GM12892 (cell line): ENCODE measurements at places on chromosomes 11 and 22.

- no peak for DNase-seq
These were observed 52.3 kb downstream of the GAB4 start for GRCh38 chr22:16955678-16956210.

GRCh38 chr11:36352922-36353321, 56.8 kb downstream of the PRR5L start:
- DNase-seq, result no peak

- no peak for DNase-seq
These were observed 20.7 kb downstream of the TMEM41B start for GRCh38 chr11:9293646-9294045.

DNA sequence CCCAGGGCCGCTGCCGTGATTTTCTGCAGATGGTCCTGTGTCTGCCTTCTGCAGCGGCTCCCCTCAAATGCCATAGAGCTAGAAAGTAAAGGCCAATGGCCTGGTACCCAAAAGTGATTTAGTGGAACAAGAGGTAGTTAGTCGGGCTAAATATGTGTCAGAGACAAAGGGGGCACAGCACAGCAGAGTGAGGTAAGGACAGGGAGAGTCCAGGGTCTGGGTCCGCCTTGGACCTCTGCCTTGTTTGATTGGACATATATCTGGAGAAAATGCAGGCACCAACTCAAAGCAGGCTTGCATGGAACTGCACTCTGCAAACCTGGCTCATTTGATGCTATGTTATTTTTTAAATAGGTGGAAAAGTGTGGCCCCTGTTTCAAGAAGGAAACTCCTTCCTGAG, 249.6 kb upstream of the B3GAT1 start:
- no peak for DNase-seq

- no peak for DNase-seq
These were observed 3.6 kb downstream of the NRXN2 start for GRCh38 chr11:64719406-64719805.

DNA sequence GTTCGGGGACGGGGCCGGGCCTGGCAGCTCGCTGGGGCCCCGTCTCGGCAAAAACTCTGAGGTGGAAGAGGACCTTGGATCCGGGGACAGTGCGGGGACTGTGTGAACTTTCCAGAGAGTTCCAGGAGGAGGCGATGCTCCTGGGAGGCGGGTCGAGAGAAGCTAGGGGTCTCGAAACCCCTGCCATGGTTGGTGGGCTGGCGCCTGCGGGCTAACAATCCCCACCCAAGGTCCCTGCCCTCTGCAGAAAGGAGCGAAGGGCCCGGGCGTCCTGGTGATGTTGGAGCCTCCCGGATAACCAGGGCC, 4.7 kb upstream of the GRK2 start:
- DNase-seq, result no peak

- no peak for DNase-seq
These were observed 77.3 kb upstream of the HORMAD2 start for GRCh38 chr22:30002861-30003486.

DNA sequence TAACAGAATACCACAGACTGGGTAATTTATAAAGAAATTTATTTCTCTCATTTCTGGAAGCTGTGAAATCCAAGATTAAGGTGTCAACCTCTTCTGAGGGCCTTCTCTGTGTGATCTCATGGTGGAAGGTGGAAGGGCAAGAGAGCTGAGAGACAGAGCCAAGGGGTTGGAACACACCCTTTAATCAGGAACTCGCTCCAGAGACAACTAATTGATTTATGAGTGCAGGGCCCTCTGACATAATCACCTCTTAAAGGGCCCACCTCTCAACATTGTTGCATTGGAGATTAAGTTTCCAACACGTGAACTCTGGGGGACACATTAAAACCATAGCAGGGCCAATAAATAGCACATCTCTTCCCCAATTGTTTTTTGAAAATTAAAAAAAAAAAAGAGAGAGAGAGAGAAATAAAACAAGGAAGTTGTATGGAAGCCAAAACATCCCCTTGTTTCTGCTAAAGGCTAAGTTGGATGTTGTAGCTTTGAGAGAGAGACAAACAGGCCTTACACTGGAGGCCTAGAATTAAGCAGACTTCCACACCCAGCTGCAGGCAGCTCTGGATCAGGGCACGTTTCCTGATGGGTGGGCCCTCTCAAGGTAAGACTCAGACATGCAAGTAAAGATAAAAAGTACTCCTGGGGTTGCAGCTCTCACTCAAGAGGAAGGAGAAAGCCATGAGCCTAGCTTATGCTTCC, 64.1 kb upstream of the BIRC3 start:
- no peak for DNase-seq

DNA sequence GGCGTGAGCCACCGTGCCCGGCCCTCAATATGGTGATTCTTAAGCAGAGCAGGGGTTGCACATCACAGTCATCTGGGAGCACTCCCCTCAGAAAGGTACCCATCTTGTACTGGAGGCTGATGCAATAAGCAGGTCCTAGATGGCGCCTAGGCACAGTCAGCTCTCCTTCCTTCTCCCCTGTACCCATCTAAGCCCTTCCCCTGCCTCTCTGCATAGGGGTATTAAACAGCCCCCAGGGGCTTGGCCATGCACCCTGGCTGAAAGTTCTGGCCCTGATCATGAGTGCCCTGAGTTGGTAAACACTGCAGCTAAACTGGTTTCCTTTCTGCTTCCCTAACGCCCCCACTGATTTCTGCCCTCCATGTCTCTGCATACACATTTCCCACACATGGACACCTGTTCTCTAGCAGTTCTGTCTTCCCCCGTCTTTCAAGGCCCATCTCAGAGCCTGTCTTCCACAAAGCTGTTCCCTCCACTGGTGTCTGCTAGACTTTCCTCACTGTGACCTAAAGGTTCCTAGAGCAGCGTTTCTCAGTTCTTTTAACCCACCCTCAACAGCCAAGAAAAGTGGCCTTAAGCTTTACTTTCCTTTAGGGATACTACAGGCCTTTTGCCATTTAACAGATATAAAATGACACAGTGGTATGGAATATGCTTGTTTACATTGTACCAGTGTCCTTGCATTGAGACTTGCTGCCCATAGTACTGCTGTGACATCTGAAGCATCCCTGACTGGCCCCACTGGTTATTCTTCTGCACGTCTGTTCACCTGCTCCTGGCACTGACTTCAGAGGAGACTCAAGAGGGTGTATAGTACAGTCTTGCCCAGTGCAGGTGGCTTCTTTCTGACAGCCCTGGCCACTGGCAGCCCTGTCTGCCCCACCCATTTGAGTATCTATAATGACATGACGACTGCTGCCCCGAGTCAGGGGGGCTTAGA, 15.6 kb downstream of the UBE2L3 start:
- no peak for DNase-seq

- no peak for DNase-seq
These were observed 12.6 kb upstream of the UBASH3B start for GRCh38 chr11:122642971-122643370.

- no peak for DNase-seq
These were observed 29.4 kb upstream of the CTSD start for GRCh38 chr11:1793081-1793480.

GRCh38 chr11:34787895-34788294, 128.3 kb downstream of the APIP start:
- no peak for DNase-seq

DNA sequence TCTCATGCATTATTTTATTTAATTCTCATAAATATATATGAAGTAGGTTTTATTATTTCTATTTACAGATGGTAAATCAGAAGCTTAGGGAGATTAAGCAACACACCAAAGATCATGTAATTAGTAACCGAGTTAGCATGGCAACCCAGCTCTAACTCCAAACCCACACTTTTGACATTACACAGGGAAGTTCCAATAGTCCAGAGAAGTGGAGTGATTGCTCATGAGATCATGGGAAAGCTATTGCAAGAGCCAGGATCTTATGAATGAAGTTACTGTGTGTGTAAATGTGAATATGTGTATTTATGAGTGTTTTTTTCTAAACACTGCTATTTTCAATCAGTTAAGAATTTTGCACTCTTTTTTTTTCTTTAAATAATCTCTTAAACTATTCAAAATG, 225.8 kb upstream of the KIRREL3 start:
- DNase-seq, result no peak

DNA sequence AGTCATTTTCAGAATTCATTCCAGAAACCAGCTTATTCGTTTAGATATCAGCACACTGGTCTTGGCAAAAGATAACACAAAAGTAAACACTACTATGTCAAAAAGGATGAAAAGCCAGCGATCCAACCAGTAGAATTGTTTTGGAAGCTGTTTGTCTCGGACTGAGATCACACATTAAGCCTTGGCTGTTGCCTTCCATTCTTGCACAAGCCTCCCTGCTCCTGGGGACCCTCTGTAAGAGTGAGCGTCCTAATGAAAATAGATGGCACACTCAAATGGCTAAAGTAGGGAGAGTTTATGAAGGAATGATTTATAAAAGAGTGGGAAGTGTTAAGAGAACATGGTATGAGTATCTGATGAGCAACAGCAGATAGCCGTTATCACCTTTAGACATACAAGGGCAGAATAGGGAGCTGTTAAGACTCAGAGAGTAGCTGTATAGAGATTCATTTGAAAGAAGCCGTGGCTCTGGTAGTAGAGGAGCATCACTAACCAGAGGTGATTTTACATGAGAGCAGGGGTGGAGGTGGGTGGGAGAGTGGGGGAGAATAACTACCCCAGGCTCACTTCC, 25.2 kb downstream of the PDE3B start:
- DNase-seq, result no peak

- DNase-seq, result no peak
These were observed 55.3 kb downstream of the CELSR1 start for GRCh38 chr22:46482056-46482675.

GRCh38 chr11:20046416-20046815, 113.9 kb downstream of the DBX1 start:
- no peak for DNase-seq

DNA sequence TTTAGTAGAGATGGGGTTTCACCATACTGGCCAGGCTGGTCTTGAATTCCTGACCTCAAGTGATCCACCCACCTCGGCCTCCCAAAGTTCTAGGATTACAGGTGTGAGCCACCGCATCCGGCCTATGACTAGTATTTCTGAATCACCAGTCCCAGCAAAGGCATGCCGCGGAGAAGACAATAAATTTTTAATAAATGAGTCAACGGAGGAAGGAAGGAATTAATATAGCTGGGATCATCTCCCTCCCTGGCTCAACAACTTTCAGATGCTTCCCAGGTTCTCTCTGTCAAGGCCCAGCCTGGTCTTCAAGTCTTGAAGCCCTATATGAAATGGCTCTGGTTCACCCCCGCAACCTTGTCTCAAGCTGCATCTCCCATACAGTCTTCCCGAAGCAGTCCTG, 45.7 kb downstream of the CYTH4 start:
- no peak for DNase-seq
